ENCODE measurements at places on chromosomes 3 and 15. TPM values are rescaled to one million over a fixed set of nuclear protein-coding genes. Genes with fewer than 3 reads are reported as not detected.

DNA sequence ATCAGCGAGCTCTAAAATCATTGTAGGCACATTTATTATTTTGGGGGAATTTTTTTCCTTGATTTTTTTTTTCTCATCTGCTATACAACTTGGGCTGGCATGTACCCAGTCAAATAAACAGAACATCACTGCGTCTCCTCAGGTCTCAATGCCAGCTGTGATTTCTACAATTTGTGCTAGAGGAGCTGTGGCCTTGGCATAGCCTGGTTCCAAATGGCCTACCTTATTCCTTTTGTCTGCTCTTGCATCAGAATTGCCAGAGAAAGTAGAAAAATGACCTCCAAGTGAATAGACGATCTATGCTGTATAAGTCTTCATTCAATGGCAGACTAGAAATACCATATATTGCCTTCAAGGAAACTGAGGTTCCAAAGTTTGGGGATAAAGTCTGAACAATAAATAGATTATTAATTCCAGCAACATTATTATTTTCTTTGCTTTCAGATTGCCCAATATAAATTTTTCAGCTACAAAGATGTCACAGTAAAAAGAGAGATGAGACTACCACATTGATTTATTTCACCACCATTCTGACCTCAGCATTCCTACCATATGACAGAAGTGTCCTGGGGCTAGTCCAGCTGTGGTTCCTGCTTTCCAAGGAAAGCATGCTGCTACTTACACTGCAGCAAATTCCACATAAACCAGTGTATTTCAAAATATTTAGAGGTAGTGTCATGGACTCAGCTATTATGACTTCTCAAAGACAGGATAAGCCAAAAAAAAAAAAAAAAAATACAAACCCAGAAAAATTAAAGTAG lies 493.9 kb upstream of the ZNF385D start:
- no peak for DNase-seq

- DNase-seq = no peak
These were observed 781 bp upstream of the CYP1A1 start for GRCh38 chr15:74725845-74726773.

GRCh38 chr3:28018925-28019718 lies 222.3 kb upstream of the CMC1 start:
- DNase-seq = no peak

DNA sequence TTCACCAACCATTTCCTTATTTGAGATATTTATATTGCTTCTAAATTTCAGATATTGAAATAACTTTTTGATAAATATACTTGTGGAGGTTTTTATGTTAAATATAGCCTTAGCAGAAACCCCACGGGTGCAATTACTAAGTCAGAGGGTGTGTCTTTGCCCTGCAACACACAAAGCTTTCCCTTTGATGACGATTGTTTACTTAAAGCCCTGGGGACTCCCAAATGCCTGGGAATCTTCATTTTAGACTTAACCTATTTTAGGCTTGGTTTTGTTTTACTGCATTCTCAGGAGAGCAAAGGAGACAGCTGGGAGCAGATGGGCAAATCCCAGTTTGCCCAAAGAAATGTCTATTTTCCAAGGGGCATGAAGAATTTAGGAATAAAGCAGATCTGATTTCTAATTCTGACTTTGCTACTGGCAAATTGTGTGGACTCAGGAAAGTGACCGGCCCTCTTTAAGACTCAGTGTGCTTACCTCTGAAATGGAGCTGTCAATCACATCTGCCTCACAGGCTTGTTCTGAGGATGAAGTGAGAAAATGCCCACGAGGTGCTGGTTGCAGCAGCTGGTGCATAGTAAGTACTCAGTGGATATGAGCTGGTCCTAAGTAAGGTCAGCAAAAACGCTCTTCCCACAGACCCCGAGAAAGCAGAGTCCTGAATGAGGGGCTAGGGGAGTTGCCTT lies 49.3 kb upstream of the CA12 start:
- no peak for DNase-seq

DNA sequence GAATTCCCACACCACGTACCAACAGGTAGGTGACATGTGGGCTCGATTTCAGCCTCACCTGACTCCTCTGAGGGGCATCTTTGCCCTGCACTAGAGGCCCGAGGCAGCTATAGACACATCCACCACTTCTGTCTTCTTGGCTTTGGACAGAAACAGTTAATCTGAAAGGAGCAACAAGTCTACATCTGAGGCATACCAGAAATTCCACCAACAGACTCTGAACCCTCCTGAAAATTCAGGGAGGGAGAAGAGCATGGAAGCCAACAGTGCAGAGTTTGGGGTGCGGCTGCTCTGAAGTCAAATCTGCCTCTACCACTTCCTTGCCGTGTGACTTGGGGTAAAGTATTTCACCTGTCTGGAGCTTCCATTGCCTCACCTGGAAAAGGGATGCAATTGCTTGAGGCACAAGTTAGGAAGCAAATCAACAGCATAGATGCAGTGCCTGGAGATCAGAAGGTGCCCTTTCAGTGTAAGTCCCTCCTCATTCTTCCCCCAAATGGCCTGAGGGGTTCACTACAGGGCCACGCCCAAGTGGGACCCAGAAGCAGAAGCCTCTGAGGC lies 119.8 kb downstream of the SHQ1 start:
- DNase-seq = no peak

GRCh38 chr3:143222505-143222904 lies 102.9 kb downstream of the CHST2 start:
- no peak for DNase-seq

- no peak for DNase-seq
These were observed 80.6 kb upstream of the BHLHE40 start for GRCh38 chr3:4898454-4899313.

GRCh38 chr15:46280762-46281542 lies 646.1 kb downstream of the SQOR start:
- no peak for DNase-seq

GRCh38 chr3:22419261-22419660 lies 668.3 kb upstream of the ZNF385D start:
- DNase-seq = no peak

DNA sequence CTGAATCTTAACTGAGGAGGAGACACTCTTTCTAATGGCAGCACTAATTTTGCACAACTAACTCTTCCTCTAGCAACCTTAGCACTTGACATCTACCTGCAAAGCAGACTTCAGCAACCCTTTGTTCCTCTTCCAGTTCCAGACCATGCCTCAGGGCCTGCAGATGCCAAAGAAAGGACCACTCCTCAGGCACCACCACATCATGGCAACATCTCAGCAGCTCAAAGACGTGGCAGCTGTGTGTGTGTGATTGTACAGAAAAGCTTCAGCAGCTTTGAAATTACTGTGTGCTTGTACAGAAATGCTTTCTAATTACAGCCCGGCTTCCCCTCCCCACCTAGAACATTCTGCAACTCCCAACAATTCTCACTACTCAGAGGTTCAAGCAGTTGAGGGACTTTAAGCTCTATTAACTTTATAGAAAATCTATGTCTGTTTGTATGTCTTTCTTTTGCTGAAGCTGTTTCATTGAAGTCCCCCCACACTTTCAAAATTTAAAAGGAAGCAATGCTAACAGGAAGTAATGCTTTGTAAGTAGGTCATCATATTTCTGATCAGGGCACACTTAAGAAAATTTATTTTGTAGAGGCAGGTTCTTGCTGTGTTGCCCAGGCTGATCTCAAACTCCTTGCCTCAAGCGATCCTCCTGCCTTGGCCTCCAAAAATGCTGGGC lies 115.2 kb downstream of the CD47 start:
- DNase-seq = no peak

DNA sequence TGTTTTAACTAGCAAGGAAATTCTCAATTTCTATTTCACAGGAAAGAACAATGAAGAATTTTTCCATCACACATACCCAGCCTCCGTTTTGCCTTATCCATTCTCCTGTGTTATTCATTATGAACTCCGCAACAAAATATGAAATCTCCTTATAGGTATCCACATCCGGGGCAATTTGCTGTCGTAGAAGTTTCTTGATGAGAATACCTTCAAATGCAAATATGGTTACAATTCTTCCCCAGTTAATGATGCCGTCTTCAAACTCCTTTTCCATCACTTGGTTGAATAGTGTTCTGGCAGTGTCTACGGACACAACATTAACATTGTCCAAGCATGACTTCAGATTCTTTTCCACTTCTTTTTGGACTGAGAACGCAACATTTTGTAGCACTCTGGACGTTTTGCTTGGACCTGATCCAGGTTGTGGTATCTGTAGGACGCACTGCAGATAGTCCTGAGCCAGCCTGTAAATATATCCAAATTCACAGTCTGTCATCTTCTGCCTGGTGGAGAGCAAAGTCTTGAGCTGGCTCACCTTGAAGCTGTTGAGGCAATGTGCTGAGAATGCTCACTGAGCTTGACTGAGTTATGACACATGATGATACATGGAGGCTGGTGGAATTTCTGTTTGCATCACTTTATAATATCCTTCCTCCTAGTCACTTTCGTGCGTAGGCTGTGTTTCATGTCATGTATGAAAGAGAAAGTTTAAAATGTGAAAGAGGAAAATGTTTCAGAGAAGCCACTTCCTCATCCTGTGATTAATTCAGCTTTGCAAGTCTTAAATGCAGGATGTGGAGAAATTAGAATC lies at the start of gene BCL2A1:
BCL2A1 (minus strand) TSS at position 573 of the 811 bp plus-strand sequence; CDS start at position 496, 77 bp downstream.
- DNase-seq = no peak

DNA sequence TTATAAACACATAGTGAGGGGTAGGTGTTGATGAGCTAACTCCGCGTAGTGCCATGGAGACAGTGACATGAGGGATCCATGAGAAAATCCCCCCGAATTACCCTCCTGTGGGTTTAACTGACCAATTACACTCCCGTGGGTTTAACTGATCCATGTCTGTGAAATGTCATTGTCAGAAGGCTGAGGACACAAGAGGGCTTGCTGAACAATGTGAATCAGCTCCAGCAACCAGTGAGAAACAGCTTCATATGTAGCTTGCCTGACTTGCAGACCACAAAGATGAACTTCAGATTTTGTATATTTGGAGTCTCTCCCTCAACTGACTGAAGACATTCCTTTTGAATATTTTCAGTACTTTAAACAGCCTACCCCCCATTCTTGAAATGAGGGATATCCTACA lies 144.9 kb downstream of the FBN1 start:
- DNase-seq = no peak

DNA sequence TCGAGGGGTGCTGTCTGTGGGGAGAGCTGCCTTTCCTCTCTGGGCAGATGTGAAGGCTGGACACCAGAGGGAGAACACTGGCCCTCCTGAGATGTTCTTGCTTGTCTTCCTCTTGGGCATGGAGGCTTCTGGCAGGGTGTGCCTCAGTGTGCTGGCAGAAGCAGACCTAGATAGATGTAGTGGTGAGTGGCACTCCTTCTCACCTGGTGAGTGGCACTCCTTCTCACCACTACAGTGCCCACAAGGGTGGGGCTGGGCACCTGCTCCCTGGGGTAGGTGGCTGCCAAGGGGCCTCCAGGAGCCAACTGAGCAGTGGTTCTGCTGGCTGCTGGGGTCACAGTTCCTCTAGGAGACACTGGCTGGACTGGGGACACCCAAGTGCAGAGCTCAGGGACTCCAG lies 18.7 kb downstream of the ACVR2B start:
- DNase-seq = no peak

- no peak for DNase-seq
These were observed 21.9 kb upstream of the P2RY13 start for GRCh38 chr3:151351219-151351618.

Gene EFCAB12
- polyA plus RNA-seq = 5.9 TPM

Gene GOLGA8T
- polyA plus RNA-seq = 0.35 TPM

Gene IL17RD
- polyA plus RNA-seq = 66.6 TPM
